Spleen (tissue), 13 donors: ENCODE measurements at places on chromosomes 1 and 21. TPM values are rescaled to one million over a fixed set of nuclear protein-coding genes. Genes with fewer than 3 reads are reported as not detected.

GRCh38 chr1:27572679-27573426, 31.1 kb downstream of the AHDC1 start:
- no peak for DNase-seq

- DNase-seq: no peak
Observed at GRCh38 chr1:75980972-75981897, 49.0 kb upstream of the ASB17 start.

DNA sequence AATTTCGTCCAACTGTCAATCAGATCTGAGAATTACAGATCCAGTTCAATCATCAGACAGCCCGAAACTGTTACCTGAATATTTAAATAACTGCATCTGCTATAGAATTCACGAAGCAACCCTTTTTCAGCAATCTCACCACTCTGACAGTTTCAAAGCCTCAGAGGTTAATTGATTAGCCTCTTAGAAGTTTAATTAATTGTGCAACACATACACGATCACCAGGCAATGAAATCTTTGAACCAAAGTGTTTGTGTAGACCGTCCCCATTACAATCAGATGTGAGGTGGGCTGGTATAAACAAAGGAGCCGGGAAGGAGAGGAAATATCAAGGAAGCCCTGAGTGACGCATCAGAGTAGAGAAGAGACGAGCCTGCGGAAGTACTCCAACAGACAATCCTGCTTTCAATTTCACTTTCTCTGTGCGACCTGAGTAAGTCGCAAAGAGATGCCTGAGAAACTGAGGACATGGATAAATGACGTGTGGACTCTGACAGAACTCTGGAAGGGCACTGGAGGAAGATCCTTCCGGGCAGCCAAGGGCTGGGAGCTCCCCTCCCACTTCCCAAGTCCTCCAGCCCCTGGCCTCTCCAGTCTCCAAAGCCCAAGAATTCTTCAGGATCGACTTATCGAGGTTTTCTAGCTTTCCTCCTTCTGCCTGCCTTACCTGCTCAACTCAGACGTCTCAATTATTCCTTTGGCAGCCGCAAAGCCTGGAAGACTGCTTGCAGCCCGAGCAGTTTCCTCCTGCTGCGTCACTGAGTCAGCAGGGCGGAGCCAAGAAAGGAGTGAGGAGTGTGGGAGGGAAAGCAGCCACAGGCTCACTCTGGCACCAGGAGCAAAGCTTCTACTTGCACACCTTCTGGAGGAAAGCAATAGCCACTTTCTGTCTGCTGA, at the start of gene RNASEL:
Gene RNASEL (minus strand): TSS at position 757 of the 897 bp plus-strand sequence. CDS start 2,450 bp downstream, outside the sequence.
- DNase-seq: peak; percentile 93

DNA sequence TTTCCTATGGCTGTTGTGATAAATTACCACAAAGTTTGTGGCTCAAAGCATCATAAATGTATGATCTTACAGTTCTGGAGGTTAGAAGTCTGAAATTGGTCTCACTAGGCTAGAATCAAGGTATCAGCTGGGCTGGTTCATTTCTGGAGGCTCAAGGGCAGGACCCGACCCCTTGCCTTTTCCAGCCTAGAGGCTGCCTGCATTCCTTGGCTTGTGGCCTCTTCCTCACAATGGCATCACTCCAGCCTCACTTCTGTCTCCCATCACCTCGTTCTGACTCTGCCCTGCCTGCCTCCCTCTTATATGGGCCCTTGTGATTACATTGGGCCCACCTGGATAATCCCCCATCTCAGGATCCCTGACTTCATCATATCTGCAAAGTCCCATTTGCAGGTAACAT, 8.0 kb downstream of the COQ8A start:
- no peak for DNase-seq

- DNase-seq: no peak
Observed at GRCh38 chr1:189899686-189900425, 577.8 kb downstream of the BRINP3 start.

DNA sequence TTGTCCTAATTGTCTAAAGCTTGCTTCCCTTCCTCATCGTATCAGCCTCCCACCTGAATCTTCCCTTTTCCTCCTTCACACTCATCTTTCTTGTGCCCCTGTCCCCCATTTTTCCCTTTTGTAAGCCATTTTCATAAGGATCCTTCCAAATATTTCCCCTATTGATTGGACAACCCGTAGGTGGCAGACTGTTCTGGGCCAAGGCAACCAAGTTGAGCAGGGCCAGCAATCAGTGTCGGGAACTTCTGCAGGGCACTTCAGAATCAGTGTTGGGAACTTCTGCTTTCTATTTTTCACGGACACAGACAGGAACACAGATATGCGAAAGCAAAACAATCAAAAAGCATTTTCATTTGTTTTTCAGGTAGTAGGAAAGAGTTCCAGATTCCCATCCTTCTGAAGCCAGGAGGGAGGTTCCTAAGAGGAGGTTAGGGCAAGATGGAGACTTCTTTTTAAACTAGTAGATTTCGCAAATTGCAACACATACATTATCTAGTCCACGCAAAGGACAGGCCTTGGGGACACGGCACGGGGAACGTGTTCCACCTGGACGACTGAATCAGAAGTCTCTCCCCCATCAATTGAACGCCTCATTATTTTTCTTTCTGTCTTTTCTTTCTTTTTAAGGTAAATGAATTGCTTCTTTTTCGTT, 691 bp upstream of the MPZL1 start:
- no peak for DNase-seq

DNA sequence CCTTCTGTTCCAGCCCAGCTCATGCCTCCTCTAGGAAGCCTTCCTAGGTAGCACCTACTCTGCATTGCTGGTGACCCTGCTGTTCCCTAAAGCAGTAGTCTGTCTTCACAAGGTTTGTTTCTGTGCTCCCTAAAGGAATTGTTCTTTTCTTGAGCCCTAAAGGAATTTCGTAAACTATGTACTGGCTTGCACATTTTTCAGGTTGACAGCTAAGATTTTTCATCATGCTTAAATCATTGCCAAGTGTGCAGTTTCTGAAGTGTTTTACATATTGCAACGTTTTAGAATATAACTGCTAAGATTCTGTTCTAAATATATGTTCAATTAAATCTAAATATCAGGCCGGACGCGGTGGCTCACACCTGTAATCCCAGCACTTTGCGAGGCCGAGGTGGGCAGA, 13.1 kb downstream of the S100A16 start:
- DNase-seq: no peak

- DNase-seq: no peak
Observed at GRCh38 chr1:210200124-210200736, 32.4 kb upstream of the SERTAD4 start.

The GCSAML gene
- not detected for total RNA-seq

The ALG14 gene
- 0.97 TPM for total RNA-seq
